ENCODE measurements at places on chromosomes 2 and 18. TPM values are rescaled to one million over a fixed set of nuclear protein-coding genes. Genes with fewer than 3 reads are reported as not detected.

ZNF516 gene
- total RNA-seq, result 28.8 TPM

- no peak overlapping the region for H3K27ac ChIP-seq
- H3K36me3 ChIP-seq, result peaks cover 80% of the 10 kb centered on the region
- no peak for DNase-seq
These were observed 25.0 kb downstream of the FN1 start for GRCh38 chr2:215410932-215411285.

DNA sequence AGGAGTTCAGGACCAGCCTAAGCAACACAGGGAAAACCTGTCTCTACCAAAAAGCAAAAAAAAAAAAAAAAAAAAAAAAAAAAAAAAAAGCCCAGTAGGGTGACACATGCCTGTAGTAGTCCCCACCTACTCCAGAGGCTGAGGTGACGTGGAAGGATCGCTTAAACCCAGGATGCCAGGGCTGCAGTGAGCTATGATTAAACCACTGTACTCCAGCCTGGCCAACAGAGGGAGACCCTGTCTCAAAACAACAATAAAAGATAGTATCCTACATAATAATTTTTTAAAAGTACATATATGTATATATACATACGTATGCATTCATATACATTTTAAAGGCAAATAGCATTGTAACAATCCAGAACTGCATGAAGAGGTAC is 51.7 kb downstream of the SOS1 start:
- H3K27ac ChIP-seq, result no peak overlapping the region
- no peak for DNase-seq
- H3K4me1 ChIP-seq, result no peaks in the 10 kb centered on the region
- H3K4me3 ChIP-seq, result no peak overlapping the region
- peaks cover 17% of the 10 kb centered on the region for H3K36me3 ChIP-seq

GRCh38 chr2:224040753-224041152 is 1.7 kb upstream of the SERPINE2 start:
- H3K36me3 ChIP-seq, result no peaks in the 10 kb centered on the region
- peaks cover 8% of the 10 kb centered on the region for H3K4me1 ChIP-seq
- DNase-seq, result no peak
- no peak overlapping the region for H3K27ac ChIP-seq
- H3K27me3 ChIP-seq, result peaks cover 48% of the 10 kb centered on the region
- no peak overlapping the region for H3K4me3 ChIP-seq

GRCh38 chr18:75790111-75790510 is 362.6 kb upstream of the SMIM21 start:
- H3K27me3 ChIP-seq, result no peaks in the 10 kb centered on the region
- H3K27ac ChIP-seq, result no peak overlapping the region
- no peaks in the 10 kb centered on the region for H3K4me1 ChIP-seq
- no peak overlapping the region for H3K4me3 ChIP-seq

COQ10B gene
- total RNA-seq, result 24.3 TPM

- peaks cover 4% of the 10 kb centered on the region for H3K36me3 ChIP-seq
- H3K4me1 ChIP-seq, result peaks cover 13% of the 10 kb centered on the region
- H3K27me3 ChIP-seq, result no peaks in the 10 kb centered on the region
- peak overlapping the region; percentile 68 for H3K4me3 ChIP-seq
- peak; percentile 60 for DNase-seq
These were observed 22.2 kb downstream of the ZSCAN30 start for GRCh38 chr18:35267809-35268208.

GRCh38 chr2:20599861-20600461 is 50.9 kb downstream of the HS1BP3 start:
- H3K4me3 ChIP-seq, result no peak overlapping the region

- peaks cover 9% of the 10 kb centered on the region for H3K36me3 ChIP-seq
- no peak overlapping the region for H3K27ac ChIP-seq
- no peak for DNase-seq
- H3K27me3 ChIP-seq, result no peaks in the 10 kb centered on the region
These were observed 42.4 kb downstream of the SP3 start for GRCh38 chr2:173922760-173923159.

- no peak for DNase-seq
- no peaks in the 10 kb centered on the region for H3K27me3 ChIP-seq
- no peak overlapping the region for H3K27ac ChIP-seq
- peaks cover 5% of the 10 kb centered on the region for H3K4me1 ChIP-seq
- no peaks in the 10 kb centered on the region for H3K36me3 ChIP-seq
These were observed 27.0 kb upstream of the HNRNPLL start for GRCh38 chr2:38629684-38630083.

GPAT2 gene
- total RNA-seq, result 4.3 TPM

GALNT3 gene
- 27.8 TPM for total RNA-seq

DNA sequence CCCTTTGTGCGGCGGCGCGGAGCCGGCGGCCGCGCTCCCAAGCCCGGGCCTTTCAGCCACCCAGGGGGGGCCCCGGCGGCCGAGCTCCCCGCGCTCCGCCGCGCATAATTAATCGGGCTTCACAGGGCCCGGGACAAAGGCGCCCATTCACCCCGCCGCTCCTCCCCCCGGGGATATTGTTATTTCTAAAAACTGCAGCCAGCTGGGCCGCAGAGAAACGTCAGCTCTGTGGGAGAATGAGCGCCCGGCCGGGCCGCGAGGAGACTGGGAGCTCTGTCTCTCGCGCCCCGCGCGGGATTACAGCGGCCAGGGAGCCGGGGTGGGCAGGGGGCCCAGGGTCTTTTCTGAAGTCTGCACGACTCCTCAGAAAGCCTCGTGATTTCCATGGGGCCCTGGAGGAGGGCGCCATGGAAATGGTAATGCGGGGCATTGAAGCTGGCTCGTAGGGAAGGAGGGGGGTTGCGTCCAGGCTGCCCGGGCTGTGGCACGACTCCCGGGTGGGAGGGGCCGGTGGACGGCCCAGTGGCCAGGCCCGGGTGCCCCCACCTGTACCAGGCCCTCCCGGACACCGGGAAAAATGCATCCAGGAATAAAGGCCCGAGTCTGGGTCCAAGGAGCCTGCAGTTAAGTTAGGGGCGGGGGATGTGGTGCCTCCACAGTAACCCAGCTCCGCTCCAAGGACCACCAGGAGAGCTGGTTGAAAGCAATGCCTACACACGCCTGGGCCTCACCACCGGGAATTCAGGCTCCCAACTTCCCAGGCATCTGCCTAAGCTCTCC is 125.3 kb downstream of the ZFP36L2 start:
- H3K4me3 ChIP-seq, result peak overlapping the region; percentile 47
- no peaks in the 10 kb centered on the region for H3K36me3 ChIP-seq
- DNase-seq, result no peak
- H3K4me1 ChIP-seq, result peaks cover 51% of the 10 kb centered on the region

- H3K36me3 ChIP-seq, result no peaks in the 10 kb centered on the region
- no peak overlapping the region for H3K27ac ChIP-seq
- H3K4me3 ChIP-seq, result no peak overlapping the region
- DNase-seq, result no peak
These were observed 40.4 kb upstream of the CDC42EP3 start for GRCh38 chr2:37711831-37712230.

DNA sequence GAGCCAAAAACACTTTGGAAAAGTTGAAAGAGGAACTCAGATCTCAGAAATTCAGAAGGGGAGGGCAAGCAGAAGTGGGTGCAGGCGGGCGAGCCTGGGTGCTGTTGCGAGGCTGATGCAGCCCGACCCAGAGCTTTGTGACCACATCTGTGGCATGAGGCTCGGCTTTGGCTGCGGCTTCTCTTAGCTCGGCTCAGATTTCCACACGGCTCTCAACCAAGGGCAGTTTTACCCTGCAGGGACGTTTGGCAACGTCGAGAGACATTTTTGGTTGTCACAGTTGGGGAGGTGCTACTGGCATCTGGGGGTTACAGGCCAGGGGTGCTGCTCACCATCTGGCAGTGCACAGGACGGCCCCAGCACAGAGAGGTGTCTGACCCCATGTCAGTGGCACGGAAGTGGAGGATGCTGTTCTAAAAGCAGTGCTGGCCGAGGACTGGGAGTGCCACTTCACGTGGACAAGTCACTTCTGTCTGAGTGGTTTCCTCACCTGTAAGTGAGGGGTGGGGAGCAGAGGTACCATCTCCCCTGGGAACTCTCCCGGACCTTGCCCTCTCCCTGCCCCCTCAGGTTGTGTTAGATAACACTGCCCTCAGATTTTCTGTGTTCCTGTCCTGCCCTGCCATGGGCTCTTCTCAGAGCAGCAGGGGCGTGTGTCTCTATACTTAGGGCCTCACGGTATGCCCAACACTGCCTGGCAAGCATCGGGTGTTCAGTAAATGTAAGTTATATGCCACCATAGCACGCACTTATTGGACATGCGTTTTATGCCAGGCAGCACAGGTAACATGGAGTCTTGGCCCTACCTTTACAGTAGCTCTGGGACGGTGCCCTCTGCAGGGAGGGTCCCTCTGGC is 48.7 kb upstream of the FAHD2A start:
- H3K27ac ChIP-seq, result no peak overlapping the region
- H3K36me3 ChIP-seq, result no peaks in the 10 kb centered on the region
- no peak for DNase-seq
- H3K27me3 ChIP-seq, result no peaks in the 10 kb centered on the region
- H3K4me1 ChIP-seq, result no peaks in the 10 kb centered on the region

GRCh38 chr18:28357766-28358401 is 181.0 kb upstream of the CDH2 start:
- no peak overlapping the region for H3K27ac ChIP-seq
- H3K4me3 ChIP-seq, result no peak overlapping the region
- H3K27me3 ChIP-seq, result no peaks in the 10 kb centered on the region
- H3K4me1 ChIP-seq, result no peaks in the 10 kb centered on the region
- no peaks in the 10 kb centered on the region for H3K36me3 ChIP-seq

- H3K27ac ChIP-seq, result no peak overlapping the region
- no peaks in the 10 kb centered on the region for H3K36me3 ChIP-seq
- no peaks in the 10 kb centered on the region for H3K27me3 ChIP-seq
- DNase-seq, result no peak
- no peak overlapping the region for H3K4me3 ChIP-seq
- no peaks in the 10 kb centered on the region for H3K4me1 ChIP-seq
These were observed 235.3 kb downstream of the RDH14 start for GRCh38 chr2:18325118-18325517.

DNA sequence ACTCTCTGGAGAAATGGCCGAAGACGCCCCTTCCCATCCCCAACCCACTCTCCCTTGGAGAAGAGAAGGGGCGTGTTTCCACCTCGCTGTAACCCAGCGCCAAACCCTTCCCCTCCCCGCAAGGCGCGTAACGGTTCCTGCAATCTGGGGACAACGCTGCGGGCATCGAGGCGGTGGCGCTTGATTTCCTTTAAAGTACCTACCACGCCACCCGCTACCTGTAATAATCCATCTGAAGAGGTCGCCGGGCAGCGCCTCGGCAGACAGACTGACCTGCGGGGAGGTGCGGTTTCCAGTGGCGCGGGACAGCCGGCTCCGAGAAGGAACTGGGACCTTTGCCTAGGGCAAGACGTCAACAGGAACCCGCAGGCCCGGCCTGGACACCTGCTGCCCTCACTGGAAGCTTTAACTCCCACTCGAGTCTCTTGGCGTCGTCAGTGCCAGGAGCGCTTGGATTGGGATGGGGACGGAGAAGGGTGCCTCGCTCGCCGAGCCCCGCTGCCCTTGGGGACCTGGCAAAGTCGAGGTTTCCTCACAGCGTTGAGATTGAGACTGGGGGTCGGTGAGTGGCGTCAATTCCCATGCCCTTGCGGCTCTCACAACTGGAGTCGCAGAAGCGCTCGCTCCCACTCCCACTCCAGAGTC is at the start of gene CYP1B1:
Gene CYP1B1, minus strand, starts transcription at position 645 of the 645 bp plus-strand sequence. CDS start 763 bp downstream, outside the sequence.
- peaks cover 18% of the 10 kb centered on the region for H3K27me3 ChIP-seq
- H3K36me3 ChIP-seq, result no peaks in the 10 kb centered on the region
- peaks cover 28% of the 10 kb centered on the region for H3K4me1 ChIP-seq
- peak; percentile 71 for DNase-seq
- peak within 1 kb of the TSS; percentile 65 for H3K4me3 ChIP-seq

RRM2 gene
- 8.4 TPM for total RNA-seq

GRCh38 chr2:199590321-199591203 is 132.8 kb upstream of the SATB2 start:
- no peak overlapping the region for H3K27ac ChIP-seq
- DNase-seq, result no peak

BIN1 gene
- total RNA-seq, result 33.9 TPM

CCL20 gene
- 1.6 TPM for total RNA-seq

GRCh38 chr2:15711126-15711860 is 119.6 kb downstream of the DDX1 start:
- H3K27me3 ChIP-seq, result no peaks in the 10 kb centered on the region
- H3K4me3 ChIP-seq, result no peak overlapping the region
- no peaks in the 10 kb centered on the region for H3K36me3 ChIP-seq
- H3K27ac ChIP-seq, result no peak overlapping the region
- DNase-seq, result no peak

DNA sequence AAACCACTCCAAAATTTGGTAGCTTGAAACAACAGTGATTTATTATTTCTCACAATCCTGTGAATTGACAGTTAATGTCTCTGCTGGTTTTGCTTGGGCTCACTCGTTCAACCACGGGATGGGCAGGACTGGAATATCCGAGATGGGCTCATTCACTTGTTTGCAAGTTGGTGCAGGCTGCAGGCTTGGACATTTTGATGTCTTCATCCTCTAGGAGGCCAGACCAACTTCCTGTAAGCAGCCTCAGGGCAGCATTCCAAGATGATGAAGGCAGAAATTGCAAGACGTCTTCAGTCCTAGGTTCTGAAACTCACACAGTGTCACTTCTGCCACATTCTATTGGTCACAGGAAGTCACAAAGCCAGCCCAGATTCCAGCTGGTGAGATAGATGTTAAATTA is 47.1 kb downstream of the GPR39 start:
- no peaks in the 10 kb centered on the region for H3K36me3 ChIP-seq
- no peaks in the 10 kb centered on the region for H3K4me1 ChIP-seq
- no peaks in the 10 kb centered on the region for H3K27me3 ChIP-seq
- H3K4me3 ChIP-seq, result no peak overlapping the region
- no peak overlapping the region for H3K27ac ChIP-seq

DNA sequence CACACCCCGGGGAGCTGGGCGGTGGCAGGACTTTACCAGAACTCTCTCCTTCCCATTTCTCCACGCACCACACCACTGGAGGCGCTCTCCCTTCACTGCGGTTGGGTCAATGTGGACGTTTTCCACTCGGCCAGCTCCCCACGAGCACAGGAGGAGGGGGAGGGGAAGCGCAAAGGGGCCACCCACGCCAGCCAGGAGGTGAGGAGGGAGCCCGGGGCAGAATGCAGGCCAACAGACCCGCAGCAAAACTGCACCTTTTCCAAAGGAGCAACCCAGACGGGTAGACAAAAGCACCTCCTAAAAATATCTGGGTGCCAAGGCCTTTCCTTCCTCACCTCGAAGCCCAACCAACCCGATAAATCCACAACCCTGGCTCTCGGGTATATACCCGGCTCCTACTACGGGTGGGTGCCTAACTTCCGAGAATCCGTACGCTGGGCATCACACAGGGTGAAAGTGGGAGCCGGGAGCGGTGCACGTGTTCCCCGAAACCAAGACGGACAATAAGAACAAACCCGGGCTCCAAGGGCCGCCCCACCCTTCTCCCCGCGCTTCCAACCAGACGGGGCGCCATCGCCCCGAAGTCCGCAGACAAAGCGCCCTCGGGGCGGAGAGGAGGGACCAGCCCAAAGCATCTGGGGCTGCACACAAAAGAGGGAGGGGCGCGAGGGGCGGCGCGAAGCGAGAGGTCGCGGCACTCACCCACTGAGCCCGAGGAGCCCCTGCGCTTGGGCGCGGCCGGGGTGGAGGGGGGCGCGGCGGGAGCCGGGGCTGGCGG is 1.0 kb downstream of the RTN4 start:
- peaks cover 55% of the 10 kb centered on the region for H3K4me1 ChIP-seq
- DNase-seq, result peak; percentile 91
- peak overlapping the region; percentile 96 for H3K4me3 ChIP-seq
- H3K27ac ChIP-seq, result peak overlapping the region; percentile 98
- no peaks in the 10 kb centered on the region for H3K36me3 ChIP-seq

Measured in lower lobe of right lung (tissue), 2 donors.